ENCODE measurements at places on chromosomes 11 and 22.

DNA sequence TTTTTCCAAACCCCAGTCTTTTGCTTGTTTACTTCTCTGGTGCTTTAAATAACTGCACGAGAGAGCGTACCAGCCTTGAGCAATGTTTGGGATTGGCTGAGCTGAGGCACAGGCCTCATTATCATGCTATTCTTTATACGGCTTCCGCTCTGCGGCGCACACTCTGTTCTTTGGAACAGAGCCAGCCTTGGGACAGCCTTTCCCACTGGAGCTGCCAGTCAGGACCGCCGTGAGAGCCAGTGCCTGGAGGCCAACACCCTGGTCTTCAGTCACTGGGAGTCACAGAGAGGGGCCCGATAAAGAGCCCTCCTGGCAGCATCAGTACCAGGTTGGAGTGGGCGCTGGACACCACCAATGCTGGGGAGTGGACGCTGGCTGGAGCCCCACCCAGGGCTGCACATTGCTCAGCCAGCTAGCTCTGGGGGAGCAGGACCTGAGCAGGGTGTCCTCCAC lies 125.6 kb downstream of the BCR start:
- DNase-seq: no peak

GRCh38 chr22:44676441-44677352 lies 25.3 kb upstream of the PRR5 start:
- DNase-seq: no peak

GRCh38 chr11:116931206-116931953 lies 94.0 kb upstream of the APOA1 start:
- no peak for DNase-seq

DNA sequence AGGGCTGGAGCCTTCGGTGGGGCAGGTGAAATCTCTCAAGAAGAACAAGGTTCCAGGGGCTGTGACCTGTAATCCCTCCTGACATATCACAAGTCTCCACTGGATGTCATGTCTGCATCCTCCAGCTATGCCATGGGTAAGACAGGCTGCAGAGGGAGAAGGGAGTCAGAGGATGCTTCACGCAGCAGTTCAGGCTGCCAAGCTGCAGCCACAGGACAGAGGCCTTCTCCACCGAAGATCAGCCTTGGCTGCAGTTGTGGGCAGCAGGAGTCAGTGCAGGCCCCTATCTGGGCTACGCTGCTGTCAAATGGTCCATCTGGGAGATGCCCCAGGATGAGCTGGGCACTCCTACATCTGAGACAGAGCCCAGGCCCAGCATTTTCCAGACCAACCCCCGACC lies 25.0 kb downstream of the DKK3 start:
- no peak for DNase-seq

GRCh38 chr11:45900916-45901617 lies 6.0 kb downstream of the FREY1 start:
- DNase-seq: no peak

Measured in SIG-M5 (cell line).